ENCODE measurements at places on chromosomes 11 and 22. TPM values are rescaled to one million over a fixed set of nuclear protein-coding genes. Genes with fewer than 3 reads are reported as not detected.

The CDCA5 gene
- 5.4 TPM for total RNA-seq

The KCNJ1 gene
- not detected for total RNA-seq

The TIGD3 gene
- 1.4 TPM for total RNA-seq

The ESAM gene
- total RNA-seq, result 9.5 TPM

The FAM227A gene
- 8.8 TPM for total RNA-seq

The NCR3LG1 gene
- 6.3 TPM for total RNA-seq

The IMMP1L gene
- total RNA-seq, result 27.2 TPM

The MS4A12 gene
- total RNA-seq, result not detected

The PKNOX2 gene
- 14.2 TPM for total RNA-seq

The MPPED2 gene
- 70.9 TPM for total RNA-seq

The OR1S1 gene
- total RNA-seq, result not detected

The TCF20 gene
- 32.0 TPM for total RNA-seq

The MFRP gene
- total RNA-seq, result 3.9 TPM

The OR52N1 gene
- not detected for total RNA-seq

The LRP5 gene
- 22.6 TPM for total RNA-seq

The PHOX2A gene
- not detected for total RNA-seq

The FGF4 gene
- total RNA-seq, result not detected

The CXCR5 gene
- not detected for total RNA-seq

The TUBGCP6 gene
- 23.0 TPM for total RNA-seq

The MPEG1 gene
- total RNA-seq, result 15.0 TPM

The MUC5B gene
- not detected for total RNA-seq

The KCNJ11 gene
- 2.1 TPM for total RNA-seq

The CD3G gene
- 0.17 TPM for total RNA-seq

The APOBEC3G gene
- total RNA-seq, result 6.0 TPM

The MRGPRX1 gene
- 0.99 TPM for total RNA-seq

The IGF2 gene
- 558 TPM for total RNA-seq

The UPB1 gene
- total RNA-seq, result 0.69 TPM

The CEND1 gene
- total RNA-seq, result 23.4 TPM

The SLC5A1 gene
- total RNA-seq, result 0.30 TPM

The IGSF22 gene
- 1.3 TPM for total RNA-seq

The SYT13 gene
- 21.5 TPM for total RNA-seq

The FXYD6 gene
- 253 TPM for total RNA-seq

The CCDC89 gene
- 5.5 TPM for total RNA-seq

The HORMAD2 gene
- 0.11 TPM for total RNA-seq
